ENCODE measurements at places on chromosomes 7 and 10. TPM values are rescaled to one million over a fixed set of nuclear protein-coding genes. Genes with fewer than 3 reads are reported as not detected.

UPK3B gene
- total RNA-seq, result 1.7 TPM

MKX gene
- total RNA-seq, result 4.5 TPM

DNA sequence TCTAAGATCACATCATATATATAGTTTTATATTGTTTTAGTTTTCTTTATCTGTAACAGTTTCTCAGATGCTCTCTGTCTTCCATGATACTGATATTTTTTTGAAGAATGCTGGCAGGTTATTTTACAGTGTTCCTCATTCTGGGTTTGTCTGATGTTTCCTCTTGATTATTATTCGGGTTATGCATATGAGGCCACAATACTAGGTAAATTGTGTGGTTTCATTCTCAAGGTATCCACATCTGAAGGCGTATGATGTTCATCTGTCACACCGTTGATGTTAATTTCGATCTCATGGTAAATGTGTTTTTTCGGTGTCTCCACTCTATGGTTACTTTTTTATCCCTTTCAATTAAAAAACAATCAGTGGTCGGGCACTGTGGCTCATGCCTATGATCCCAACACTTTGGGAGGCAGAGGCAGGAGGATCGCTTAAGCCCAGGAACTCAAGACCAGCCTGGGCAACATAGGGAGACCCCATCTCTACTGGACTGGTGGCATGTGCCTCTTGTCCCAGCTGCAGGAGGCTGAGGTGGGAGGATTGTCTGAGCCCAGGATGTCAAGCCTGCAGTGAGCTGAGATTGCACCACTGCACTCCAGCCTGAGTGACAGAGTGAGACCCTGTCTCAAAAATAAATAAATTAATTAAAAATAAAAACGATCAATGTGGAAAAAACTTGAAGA lies 108.9 kb downstream of the TPST1 start:
- DNase-seq, result no peak

AOAH gene
- total RNA-seq, result 10.0 TPM

CFAP70 gene
- total RNA-seq, result 2.4 TPM

DNA sequence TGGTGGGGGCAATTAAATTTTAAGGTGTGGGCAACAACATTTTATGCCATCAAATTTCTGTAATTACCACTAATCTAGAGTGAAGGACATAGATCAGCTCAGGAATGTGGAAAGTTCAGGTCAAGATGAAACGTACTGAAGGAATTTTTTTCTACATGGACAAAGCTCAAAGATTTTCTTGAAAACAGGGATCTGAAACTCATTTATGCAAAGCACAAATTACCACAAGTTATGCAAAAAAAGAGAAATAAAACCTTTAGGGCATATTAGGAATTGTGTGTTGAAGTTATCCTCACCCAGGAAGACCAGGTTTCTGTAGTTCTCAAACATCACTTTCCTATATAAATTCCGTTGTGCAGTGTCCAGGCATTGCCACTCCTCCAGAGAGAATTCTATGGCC lies 18.9 kb downstream of the ZNF680 start:
- no peak for DNase-seq

RPEL1 gene
- not detected for total RNA-seq

SEMA3C gene
- 19.8 TPM for total RNA-seq

BLNK gene
- total RNA-seq, result 4.1 TPM

HOXA10 gene
- 1.5 TPM for total RNA-seq

DNA sequence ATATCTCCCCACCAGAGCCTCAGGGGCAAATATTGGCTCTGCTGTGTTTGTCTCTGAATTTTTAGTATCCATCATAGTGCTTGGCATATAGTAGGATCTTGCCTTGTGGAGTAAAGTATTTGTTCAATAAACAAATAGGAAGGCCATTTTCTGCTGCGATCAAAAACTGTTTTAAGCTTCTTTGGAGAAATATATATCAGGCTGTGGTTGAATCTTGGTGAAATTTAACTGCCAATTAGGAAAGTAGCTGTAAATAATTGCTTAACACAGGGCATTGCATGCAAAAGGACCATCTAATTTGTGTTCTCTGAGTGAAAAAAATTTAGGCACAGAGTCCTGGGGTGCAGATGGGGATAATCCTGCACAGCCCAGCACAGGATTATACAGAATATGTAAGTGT lies 15.1 kb downstream of the VCL start:
- DNase-seq, result no peak

GRCh38 chr7:94056796-94057207 lies 52.6 kb upstream of the BET1 start:
- DNase-seq, result no peak

CDC14C gene
- total RNA-seq, result not detected

Measured in aorta (tissue), 5 donors.